ENCODE measurements at places on chromosomes 12 and 14. TPM values are rescaled to one million over a fixed set of nuclear protein-coding genes. Genes with fewer than 3 reads are reported as not detected.

- H3K36me3 ChIP-seq = no peaks in the 10 kb centered on the region
- H3K4me1 ChIP-seq = no peaks in the 10 kb centered on the region
- H3K4me3 ChIP-seq = no peak overlapping the region
- no peak for DNase-seq
- H3K27me3 ChIP-seq = no peaks in the 10 kb centered on the region
Observed at GRCh38 chr14:84112589-84112988, 1417.4 kb upstream of the FLRT2 start.

GRCh38 chr14:69767369-69767999, 542 bp downstream of the SRSF5 start:
- DNase-seq = peak; percentile 91
- peak overlapping the region; percentile 95 for H3K4me3 ChIP-seq
- H3K27me3 ChIP-seq = no peaks in the 10 kb centered on the region
- peak overlapping the region; percentile 100 for H3K27ac ChIP-seq

GRCh38 chr14:41743140-41743539, 136.5 kb downstream of the LRFN5 start:
- H3K27me3 ChIP-seq = no peaks in the 10 kb centered on the region
- no peaks in the 10 kb centered on the region for H3K36me3 ChIP-seq
- no peak overlapping the region for H3K27ac ChIP-seq
- no peaks in the 10 kb centered on the region for H3K4me1 ChIP-seq
- no peak overlapping the region for H3K4me3 ChIP-seq
- DNase-seq = no peak

- H3K4me3 ChIP-seq = peak within 1 kb of the TSS; percentile 60
- H3K27me3 ChIP-seq = no peaks in the 10 kb centered on the region
- DNase-seq = peak; percentile 66
- peak within 1 kb of the TSS; percentile 56 for H3K27ac ChIP-seq
- H3K36me3 ChIP-seq = no peaks in the 10 kb centered on the region
Observed at GRCh38 chr12:55742719-55743405, at the start of gene GDF11. TSS of gene GDF11 (plus strand) at chr12:55743122. CDS start at chr12:55743317, 195 bp downstream.

The CYP46A1 gene
- 0.36 TPM for total RNA-seq

The RNASE7 gene
- total RNA-seq = not detected

The RIN3 gene
- total RNA-seq = 74.9 TPM
